NCI-H526 (cell line): ENCODE measurements at places on chromosomes 2 and 18.
A peak's percentile ranks its signal among the peaks of the same experiment; 100 is the strongest.

DNA sequence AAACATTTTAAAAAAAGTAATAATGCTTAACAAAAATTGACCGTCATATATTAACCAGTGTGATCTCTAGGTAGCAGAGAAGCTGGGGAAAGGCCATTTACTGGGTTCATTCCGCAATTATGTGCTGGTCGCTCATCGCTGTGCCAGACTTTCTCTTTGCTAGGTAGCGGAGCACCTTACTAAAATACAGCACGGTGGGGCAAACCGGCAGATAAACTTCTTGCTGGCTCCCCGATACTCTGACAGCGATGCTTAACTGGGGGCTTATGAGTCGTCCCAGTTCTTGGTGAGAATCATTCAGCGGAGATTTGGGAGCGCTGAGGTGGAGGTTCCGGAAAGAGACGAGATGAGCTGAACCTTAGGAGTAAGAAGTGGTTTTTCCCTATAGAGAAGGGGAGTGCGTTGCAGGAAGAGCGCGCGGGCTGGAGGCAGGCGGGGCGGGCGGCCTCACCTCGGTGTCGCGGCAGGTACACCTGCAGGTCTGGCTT lies 605 bp downstream of the C2orf68 start:
- no peak for DNase-seq

DNA sequence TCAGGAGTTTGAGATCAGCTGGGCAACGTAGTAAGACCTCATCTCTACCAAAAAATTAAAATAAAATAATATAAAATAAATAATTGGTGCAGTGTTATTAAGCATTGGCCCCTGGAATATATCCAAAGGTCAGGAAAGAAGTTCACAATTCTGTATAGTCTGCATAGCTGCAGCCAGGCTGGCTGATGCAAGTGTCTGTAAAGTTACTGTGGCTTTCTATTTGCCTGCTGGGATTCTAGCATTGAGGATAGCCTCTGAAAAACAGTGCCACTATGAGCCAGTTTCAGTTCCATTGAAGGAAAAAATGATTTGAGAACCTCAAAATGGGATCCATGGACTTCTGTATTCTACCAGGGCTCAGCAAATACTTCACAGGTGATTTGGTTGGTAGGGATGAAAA lies 208.6 kb downstream of the PARD3B start:
- no peak for DNase-seq

- DNase-seq: no peak
Measured at GRCh38 chr2:5984273-5984655, 292.1 kb downstream of the SOX11 start.

DNA sequence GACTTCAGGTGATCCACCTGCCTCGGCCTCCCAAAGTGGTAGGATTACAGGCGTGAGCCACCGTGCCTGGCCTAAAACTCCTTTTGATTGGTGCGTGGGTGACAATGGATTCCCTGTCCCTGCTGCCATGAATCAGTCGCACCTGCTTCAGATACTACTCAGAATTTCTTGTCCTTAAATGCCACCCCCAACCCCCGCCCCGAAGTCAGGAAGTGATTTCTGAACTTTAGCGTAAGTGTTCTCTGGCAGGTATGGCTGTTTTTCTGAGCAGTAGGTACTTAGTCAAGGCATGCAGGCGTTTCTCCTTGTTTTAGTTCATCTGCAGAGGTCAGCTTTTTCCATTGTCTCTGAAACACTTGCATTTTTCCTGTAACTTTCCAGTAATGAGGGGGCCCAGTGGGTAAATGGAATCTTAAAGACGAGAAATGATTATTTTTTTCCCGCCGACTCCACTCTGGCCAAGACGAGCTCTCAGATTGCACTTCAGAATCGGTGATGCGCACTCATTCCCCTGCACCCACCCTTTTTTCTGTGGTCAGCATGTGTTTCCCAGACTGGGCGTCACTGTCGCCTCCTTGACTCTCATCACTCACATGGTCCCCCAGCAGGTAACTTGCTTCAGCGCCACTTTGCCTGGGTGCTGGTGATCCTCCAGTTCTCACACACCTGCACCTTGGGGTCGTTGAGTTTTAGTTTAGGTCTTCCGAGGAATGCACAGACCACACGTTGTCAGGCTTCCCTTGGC lies 179.7 kb downstream of the GBX2 start:
- no peak for DNase-seq

DNA sequence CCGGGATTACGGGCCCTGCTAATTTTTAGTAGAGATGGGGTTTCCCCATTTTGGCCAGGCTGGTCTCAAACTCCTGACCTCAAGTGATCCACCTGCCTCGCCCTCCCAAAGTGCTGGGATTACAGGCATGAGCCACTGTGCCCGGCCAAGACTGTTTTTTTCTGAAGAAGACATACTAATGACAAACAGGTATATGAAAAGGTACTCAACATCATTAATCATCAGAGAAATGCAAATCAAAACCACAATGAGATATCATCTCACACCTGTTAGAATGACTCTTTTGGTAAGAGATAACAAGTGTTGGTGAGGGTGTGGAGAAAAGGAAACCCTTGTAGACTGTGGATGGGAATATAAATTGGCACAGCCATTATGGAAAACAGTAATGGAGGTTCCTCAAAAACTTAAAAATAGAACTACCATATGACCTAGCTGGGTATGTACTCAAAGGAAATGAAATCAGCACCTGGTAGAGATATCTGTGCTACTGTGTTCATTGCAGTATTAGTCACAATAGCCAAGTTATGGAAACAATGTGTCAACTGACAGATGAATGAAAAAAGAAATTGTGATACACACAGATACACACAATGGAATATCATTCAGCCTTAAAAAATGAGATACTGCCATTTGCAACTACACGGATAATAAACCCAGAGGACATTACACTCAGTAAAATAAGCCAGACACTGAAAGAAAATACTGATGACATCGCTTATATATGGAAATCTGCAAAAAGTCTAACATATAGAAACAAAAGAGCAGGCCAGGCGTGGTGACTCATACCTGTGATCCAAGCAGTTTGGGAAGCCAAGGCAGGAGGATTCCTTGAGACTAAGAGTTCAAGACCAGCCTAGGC lies 20.8 kb downstream of the SOS1 start:
- DNase-seq: peak; percentile 28

GRCh38 chr2:178241844-178242551 lies 47.7 kb downstream of the OSBPL6 start:
- no peak for DNase-seq

DNA sequence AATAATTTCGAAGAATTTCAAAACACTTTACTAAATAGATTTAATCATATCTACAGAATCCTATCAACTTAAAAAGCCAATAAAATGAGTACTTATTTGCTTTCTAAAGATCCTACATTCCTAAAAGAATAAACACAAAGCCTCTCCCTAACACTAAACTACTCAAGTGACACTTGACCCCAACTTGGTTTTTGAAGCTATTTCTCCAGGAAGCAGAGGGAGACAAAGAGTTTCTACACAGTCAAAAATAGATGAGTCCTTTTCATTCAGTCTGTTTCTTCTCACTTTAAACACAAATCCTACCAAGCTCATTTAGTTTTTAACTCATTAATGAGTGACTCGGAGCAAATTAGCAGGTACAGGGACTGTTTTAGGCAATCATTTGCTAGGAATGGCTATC lies 2.1 kb downstream of the ATL2 start:
- no peak for DNase-seq

GRCh38 chr2:33241581-33241980 lies 234.9 kb upstream of the RASGRP3 start:
- no peak for DNase-seq

DNA sequence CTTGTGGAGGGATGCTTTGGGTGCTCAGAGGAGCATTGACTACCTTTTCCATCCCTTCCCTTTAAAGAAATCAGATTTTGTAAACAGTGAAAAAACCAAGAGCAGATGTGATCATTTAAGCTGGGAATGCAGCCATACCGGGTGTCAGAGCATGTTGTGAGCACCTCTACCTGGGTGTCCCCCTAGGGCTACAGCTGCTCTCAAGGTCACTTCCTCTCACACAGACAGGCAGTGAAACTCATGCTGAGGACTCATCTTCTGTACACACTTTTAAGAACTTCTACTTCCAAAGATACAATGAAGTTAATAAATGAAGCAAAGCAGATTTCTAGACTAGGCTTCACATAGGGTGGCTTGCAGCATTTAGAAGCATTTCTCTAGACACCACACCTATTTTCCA lies 48.4 kb upstream of the FRZB start:
- no peak for DNase-seq

GRCh38 chr2:115833196-115833595 lies 1390.8 kb downstream of the DPP10 start:
- no peak for DNase-seq

DNA sequence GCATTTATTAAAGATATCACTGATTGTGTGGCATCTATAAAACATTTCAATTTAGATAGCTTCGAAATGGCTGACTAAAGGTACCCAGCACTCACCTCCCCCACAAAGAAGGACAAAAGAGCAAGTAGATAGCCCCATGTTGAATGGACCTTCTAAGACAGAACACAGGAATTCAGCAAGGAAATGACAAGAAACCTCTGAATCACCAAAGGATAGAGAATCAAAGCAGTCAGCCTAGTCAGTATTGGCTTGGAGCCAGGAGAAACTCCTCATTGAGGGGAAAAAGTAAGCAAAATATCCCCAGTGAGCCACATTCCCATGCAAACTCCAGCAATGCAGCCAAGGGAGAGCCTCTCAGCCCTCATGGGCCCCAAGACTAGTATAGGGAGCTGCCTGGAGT lies 113.7 kb downstream of the BARD1 start:
- no peak for DNase-seq

- DNase-seq: no peak
Measured at GRCh38 chr2:124609667-124610066, 584.6 kb downstream of the CNTNAP5 start.

DNA sequence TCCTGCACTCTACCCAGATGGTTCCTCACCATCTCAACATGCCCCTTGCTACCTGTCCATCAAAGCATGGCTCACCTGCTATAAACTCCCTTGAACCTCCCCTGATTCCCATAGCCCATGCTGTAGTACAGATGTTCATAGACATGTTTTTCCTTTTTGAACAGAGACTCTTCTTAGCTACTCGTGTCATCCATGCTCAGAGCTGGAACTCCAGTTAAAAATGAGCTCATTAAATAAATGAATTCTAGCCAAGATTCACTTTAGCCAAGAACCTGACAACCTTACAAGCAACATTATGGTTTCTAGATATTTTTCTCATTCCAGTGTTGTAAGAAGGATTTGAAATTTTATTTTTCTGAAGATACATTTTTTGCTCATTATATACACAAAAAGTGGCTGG lies 65.0 kb downstream of the SCG2 start:
- DNase-seq: no peak

DNA sequence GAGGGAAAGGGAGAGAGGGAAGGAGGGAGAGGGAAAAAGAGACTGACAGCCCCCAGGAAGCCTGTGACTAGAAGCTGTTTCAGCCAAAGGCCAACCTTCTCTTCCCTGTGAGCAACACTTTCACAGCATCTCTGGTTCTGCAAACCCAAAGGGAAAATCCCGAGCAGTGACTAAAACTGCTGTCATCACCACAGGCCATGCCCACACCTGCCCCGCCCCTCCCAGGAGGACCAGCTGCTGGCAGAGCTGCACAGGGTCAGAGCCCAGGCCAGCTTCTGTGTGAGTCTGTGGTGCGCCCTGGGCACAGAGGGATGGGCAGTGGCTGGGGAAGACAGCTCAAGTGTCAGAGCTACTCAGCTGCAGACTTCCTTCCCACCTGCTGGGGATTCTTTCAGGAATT lies 64.9 kb upstream of the OTOS start:
- no peak for DNase-seq

GRCh38 chr2:85447222-85447585 lies 28.7 kb downstream of the SH2D6 start:
- DNase-seq: no peak

GRCh38 chr2:28135324-28135723 lies 244.8 kb downstream of the BABAM2 start:
- no peak for DNase-seq

GRCh38 chr2:230423851-230424458 lies 8.0 kb downstream of the SP100 start:
- no peak for DNase-seq

- DNase-seq: no peak
Measured at GRCh38 chr2:96354492-96354891, 18.9 kb downstream of the NCAPH start.

GRCh38 chr2:80830891-80831290 lies 526.3 kb upstream of the LRRTM1 start:
- no peak for DNase-seq

- no peak for DNase-seq
Measured at GRCh38 chr2:160220026-160220425, 20.0 kb upstream of the ITGB6 start.

- DNase-seq: no peak
Measured at GRCh38 chr2:238640486-238640885, 207.4 kb upstream of the TWIST2 start.

DNA sequence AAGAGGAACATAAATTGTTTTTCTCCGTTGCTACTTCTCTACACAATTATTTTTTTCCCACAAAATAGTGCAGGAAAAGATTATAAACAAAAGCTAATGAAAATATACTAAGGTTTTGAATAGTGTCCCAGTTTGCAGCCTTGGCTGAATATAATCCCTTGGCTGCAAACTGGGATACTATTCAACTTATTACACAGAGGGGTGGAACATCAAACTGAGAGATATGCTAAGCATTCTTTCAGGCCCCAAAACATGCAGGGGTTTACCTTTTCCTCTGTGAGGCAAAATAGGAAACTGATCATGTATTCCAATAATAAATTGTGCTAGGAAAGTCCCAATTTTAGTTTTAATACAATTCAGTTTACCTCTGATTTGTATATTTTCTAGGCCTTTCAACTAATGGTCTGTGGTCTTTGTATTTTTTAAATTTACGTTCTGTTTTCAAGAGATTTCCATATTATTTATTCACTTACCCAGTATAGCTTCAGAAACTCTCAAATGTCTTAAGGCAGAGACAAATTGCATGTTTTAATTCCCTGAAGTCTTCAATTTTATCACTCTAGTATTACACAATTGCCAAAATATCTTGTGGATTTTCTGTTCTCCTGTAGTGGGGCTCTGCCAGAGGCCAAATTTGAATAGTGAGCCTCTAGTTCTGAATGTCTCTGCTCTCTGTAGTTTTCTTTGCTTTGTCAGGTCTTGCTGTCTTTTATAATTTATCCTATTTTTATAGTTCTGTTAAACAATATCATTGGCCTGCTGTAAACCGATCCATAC lies 63.9 kb downstream of the PPP1R1C start:
- DNase-seq: no peak

- DNase-seq: no peak
Measured at GRCh38 chr18:1488957-1489356, 584.3 kb downstream of the ADCYAP1 start.
